HFFc6 (cell line): ENCODE measurements at places on chromosomes 12 and 14. TPM values are rescaled to one million over a fixed set of nuclear protein-coding genes. Genes with fewer than 3 reads are reported as not detected.

DNA sequence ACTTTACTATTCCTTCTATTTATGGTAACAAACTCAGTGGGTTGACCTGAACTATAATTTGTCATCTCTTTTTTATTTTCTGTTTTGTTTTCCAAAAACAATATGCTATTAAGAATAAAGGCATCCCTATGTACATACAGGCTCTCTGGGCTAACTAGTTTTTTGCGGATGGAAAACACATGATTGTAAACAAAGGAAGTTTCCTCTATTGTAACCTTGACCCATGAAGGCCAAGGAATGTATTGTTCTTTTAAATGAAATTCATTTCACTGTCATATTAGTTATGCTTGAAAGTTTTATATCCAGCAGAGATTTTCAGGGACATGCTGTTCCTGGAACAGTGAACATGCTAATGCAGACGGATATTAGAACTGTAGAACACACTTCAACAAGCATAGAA lies 705.0 kb upstream of the SEL1L start:
- H3K4me1 ChIP-seq = no peaks in the 10 kb centered on the region
- peaks cover 4% of the 10 kb centered on the region; the same call in 1 of the 2 replicates for H3K36me3 ChIP-seq
- no peak for DNase-seq
- no peak overlapping the region for H3K4me3 ChIP-seq
- no peaks in the 10 kb centered on the region; the same call in 1 of the 2 replicates for H3K27me3 ChIP-seq

DNA sequence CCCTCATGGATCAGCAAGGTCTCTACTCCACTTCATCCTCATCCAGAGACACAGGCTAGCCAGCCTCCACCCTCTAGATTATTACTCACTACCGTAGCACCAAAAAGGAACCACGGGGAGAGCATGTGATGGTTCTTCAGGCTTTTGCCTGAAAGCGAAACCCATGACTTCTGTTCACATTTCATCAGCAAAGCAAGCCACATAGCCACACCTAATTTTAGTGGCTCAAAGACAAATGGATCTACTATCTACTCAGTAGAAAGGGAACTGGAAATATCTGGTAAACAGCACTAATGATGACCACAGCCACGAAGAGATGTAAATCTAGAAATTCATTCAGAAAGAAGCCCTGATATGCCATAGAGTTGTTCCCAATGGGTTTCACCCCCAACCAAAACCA lies 51.4 kb downstream of the VCPKMT start:
- H3K36me3 ChIP-seq = peaks cover 5% of the 10 kb centered on the region
- DNase-seq = no peak
- no peak overlapping the region; the same call in 1 of the 2 replicates for H3K4me3 ChIP-seq
- peaks cover 61% of the 10 kb centered on the region for H3K4me1 ChIP-seq
- H3K27me3 ChIP-seq = no peaks in the 10 kb centered on the region
- peak overlapping the region; percentile 7; the same call in 1 of the 2 replicates for H3K27ac ChIP-seq

GRCh38 chr14:32620724-32621123 lies 291.6 kb downstream of the AKAP6 start:
- peak overlapping the region; percentile 73 for H3K4me3 ChIP-seq
- H3K27ac ChIP-seq = peak overlapping the region; percentile 73
- H3K27me3 ChIP-seq = no peaks in the 10 kb centered on the region
- peaks cover 68% of the 10 kb centered on the region for H3K4me1 ChIP-seq

DNA sequence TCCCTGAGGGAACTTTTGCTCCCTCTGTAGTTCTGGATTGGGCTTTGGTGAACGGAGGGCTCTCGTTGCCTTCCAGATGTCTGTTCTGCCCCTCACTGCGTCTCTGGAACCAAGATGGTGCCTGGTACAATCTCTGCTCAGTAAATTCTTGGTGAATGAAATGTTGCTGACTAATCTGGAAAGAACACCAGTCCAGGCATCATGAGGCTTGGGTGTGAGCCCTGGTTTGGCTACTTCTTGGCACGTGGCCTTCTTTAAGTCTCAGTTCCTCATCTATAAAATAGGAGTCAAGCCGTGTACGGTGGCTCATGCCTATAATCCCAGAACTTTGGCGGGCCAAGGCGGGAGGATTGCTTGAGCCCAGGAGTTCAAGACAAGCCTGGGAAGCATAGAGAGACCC lies 4.3 kb downstream of the HHIPL1 start:
- H3K4me1 ChIP-seq = peaks cover 25% of the 10 kb centered on the region
- peak; percentile 41 for DNase-seq
- H3K27me3 ChIP-seq = peaks cover 2% of the 10 kb centered on the region; the same call in 1 of the 2 replicates

GRCh38 chr14:56491299-56492285 lies 88.0 kb upstream of the TMEM260 start:
- H3K36me3 ChIP-seq = no peaks in the 10 kb centered on the region
- DNase-seq = peak; percentile 43

GRCh38 chr14:58797010-58797429 lies 159.3 kb downstream of the DACT1 start:
- H3K4me3 ChIP-seq = no peak overlapping the region
- no peak overlapping the region for H3K27ac ChIP-seq
- peaks cover 6% of the 10 kb centered on the region for H3K4me1 ChIP-seq
- no peaks in the 10 kb centered on the region for H3K36me3 ChIP-seq
- peaks cover 15% of the 10 kb centered on the region for H3K27me3 ChIP-seq

DNA sequence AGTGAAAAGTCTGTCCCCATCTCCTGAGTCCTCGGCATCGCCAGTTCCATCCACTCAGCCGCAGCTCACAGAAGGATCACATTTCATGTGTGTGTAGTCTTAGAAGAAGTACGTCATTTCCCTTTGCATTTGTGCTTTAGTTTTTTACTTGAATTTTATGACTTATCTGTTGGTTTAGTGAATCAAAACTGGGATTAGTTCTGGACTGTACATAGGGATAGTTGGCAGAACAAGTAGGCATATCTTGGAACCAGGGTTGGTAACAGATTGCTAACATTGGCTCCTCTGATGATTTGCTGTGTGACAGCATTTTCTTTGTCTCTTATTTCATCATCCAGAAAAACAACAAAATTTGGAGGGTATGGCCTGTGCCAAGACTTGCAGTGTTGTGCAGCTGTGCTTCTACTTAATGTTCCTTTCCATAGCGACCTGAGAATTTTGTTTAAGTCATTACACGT lies 69.6 kb upstream of the AEBP2 start:
- no peak overlapping the region for H3K4me3 ChIP-seq
- peak overlapping the region; percentile 65 for H3K27ac ChIP-seq
- DNase-seq = peak; percentile 23
- no peaks in the 10 kb centered on the region; the same call in 1 of the 2 replicates for H3K27me3 ChIP-seq
- H3K36me3 ChIP-seq = peaks cover 41% of the 10 kb centered on the region

DNA sequence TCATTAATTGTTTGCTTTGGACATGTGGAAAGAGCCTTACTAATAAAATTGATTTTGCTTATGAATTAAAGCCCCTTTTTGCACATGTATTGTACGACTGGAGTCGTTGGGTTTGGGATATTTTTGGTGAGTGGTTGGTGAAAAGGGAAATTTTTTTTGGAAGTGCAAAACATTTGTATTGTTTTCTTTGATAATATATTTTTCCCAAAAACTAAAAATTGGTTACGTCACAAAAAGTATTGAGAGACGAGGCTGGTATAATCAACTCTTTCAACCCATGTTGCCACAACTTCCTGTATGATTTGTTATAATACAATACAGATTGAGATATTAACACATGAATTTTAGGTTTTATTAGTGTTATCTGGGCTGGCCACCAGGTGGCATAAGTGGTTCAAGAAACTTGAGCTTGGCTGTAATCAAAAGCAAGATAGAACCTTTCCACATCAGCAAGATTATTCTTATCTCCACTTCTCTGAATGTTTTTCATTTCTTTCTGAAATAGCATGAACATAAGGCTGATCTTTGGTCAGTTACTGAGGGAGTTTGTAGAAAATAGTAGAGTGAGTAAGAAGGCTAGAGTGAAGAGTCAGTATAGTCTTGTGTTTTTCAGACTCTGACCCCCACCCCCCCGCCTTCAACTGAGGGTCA lies 8.7 kb downstream of the NGDN start:
- peak; percentile 43 for DNase-seq
- H3K27me3 ChIP-seq = no peaks in the 10 kb centered on the region
- H3K36me3 ChIP-seq = peaks cover 9% of the 10 kb centered on the region
- peaks cover 6% of the 10 kb centered on the region for H3K4me1 ChIP-seq
- no peak overlapping the region for H3K27ac ChIP-seq
- H3K4me3 ChIP-seq = no peak overlapping the region

DNA sequence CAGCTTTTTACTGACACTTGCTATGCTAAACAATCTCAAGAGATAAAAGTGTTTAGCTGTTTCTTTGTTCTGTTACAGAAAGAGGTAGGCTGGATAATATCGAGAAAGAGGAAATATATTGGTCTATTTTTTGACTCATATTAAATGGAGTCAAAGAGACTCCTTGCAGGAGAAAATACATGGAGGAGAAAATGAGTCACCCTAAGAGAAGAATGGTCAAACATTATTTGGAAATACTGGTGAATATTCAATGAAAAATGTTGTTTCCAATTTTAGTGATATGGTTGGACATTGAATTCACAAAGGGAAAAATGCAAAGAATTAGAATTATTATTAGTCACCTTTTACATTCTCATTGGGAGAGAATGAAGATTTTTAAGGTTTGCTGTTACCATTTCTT lies 3.2 kb downstream of the KCNJ8 start:
- peaks cover 2% of the 10 kb centered on the region; the same call in 1 of the 2 replicates for H3K27me3 ChIP-seq
- H3K4me3 ChIP-seq = peak overlapping the region; percentile 51; the same call in 1 of the 2 replicates
- peaks cover 20% of the 10 kb centered on the region; the same call in 1 of the 2 replicates for H3K36me3 ChIP-seq
- H3K4me1 ChIP-seq = peaks cover 50% of the 10 kb centered on the region; the same call in 1 of the 2 replicates

GRCh38 chr12:52182898-52183543 lies 8.8 kb downstream of the KRT80 start:
- no peak for DNase-seq
- H3K27me3 ChIP-seq = peaks cover 4% of the 10 kb centered on the region
- peaks cover 4% of the 10 kb centered on the region for H3K36me3 ChIP-seq
- peaks cover 87% of the 10 kb centered on the region for H3K4me1 ChIP-seq
- H3K27ac ChIP-seq = peak overlapping the region; percentile 62; the same call in 1 of the 2 replicates
- H3K4me3 ChIP-seq = peak overlapping the region; percentile 32; the same call in 1 of the 2 replicates

DNA sequence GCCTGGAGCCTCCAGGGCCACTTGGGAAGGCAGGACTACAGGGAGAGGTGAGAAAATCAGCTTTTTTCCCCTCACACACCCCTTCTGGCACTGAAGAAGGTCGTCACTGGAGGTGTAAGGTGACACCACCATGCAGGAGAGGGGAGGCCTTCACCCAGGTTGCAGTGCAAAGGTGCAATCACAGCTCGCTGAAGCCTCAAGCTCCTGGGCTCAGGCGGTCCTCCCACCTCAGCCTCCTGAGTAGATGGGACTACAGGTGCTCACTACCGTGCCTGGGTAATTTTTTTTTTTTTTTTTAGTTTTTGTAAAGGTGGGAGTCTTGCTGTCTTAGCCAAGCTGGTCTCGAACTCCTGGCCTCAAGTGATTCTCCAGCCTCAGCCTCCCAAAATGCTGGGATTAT lies 93.6 kb downstream of the TNFAIP2 start:
- no peak overlapping the region for H3K4me3 ChIP-seq
- no peaks in the 10 kb centered on the region for H3K4me1 ChIP-seq
- DNase-seq = no peak
- no peaks in the 10 kb centered on the region for H3K36me3 ChIP-seq
- H3K27me3 ChIP-seq = peaks cover 29% of the 10 kb centered on the region
- H3K27ac ChIP-seq = no peak overlapping the region

DNA sequence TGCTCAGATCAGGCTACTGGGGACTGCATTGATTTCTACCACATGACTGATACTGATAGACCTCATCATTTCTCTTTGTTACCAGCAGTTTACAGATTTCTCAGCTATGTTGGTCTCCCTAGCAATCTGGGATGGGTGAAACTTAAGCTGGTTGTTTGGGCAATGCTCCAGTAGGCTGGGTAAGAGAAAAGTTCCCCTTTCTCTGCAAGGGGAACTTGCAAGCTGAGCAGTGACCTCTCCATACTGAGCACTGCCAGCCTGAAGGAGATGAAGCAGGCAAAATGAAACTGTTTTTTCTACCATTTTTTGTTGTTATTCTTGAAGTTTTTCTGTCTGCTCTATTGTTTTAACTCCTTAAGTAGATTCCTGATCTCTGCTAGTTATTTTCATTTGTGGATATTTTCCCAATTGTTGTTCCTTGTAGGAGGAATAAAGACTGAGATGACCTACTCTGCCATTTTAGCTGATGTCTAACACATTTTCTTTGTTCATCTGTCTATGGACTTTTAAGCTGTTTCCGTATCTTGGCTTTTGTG lies 1.3 kb upstream of the OR4M1 start:
- H3K27me3 ChIP-seq = no peaks in the 10 kb centered on the region
- H3K4me1 ChIP-seq = no peaks in the 10 kb centered on the region
- no peak for DNase-seq
- H3K4me3 ChIP-seq = no peak overlapping the region

DNA sequence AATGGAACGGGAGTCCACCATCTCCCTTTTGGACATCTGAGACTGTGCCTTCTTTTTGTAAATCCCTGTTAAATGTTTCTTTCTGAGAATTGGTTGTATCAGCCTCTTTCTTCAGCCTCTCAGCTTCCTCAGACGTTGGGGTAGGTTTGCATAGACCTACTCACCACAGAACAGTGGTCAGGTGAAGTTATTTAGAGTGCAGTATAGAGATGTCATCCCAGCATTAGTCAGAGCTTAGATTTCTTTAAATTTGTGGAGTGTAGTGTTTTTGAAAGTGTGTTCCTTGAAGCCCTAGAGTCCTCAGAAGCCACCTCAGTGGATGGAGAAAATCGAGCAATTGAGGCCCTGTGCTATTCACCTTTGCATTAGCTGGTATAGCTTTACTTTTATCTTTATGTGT lies 8.9 kb upstream of the EEA1 start:
- DNase-seq = no peak
- no peaks in the 10 kb centered on the region for H3K36me3 ChIP-seq
- no peaks in the 10 kb centered on the region; the same call in 1 of the 2 replicates for H3K27me3 ChIP-seq
- no peak overlapping the region for H3K4me3 ChIP-seq

Gene PGF
- 0.72 to 2.7 TPM (median 0.90 TPM) in 3 replicates for total RNA-seq

Gene VRTN
- total RNA-seq = not detected in 2 replicates

Gene LRRC10
- not detected in 3 replicates for total RNA-seq

Gene AKAP6
- 6.3 and 10.4 TPM in 2 replicates for total RNA-seq

Gene SSTR1
- 114 to 218 TPM (median 209 TPM) in 3 replicates for total RNA-seq

Gene MSRB3
- total RNA-seq = 108 to 138 TPM (median 138 TPM) in 3 replicates
